ENCODE measurements at places on chromosomes 5 and 9.

GRCh38 chr5:143023411-143024096 lies 253.4 kb downstream of the ARHGAP26 start:
- no peak for DNase-seq

GRCh38 chr5:67623078-67623477 lies 426.5 kb upstream of the CD180 start:
- no peak for DNase-seq

- no peak for DNase-seq
Measured at GRCh38 chr5:98339141-98339848, 434.2 kb upstream of the RGMB start.

DNA sequence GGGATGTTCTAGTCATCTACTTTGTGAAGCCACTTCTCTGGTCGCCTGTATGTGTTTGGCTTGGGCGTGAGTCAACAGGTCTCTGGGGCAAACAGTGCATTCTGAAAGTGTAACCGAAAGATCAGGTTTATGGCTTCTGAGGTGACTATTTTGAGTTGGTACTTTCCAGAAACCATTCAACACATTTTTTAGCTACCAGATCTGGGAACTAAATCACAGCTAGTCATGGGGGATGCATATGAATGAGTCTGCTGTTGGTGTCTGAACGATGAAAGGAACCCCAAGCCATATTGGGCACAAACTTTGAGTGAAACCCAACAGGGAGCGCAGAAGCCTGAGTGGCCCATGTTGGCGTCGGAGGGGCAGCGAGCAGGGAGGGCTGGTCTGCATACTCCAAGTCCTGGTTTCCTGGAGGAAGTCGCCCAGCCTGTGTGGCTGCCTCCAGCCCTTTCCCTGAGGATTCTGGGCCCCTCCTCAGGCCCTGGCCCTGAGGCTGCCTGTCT lies 35.3 kb downstream of the UBE2QL1 start:
- DNase-seq = no peak

- no peak for DNase-seq
Measured at GRCh38 chr5:54718656-54719055, 201.1 kb downstream of the SNX18 start.

DNA sequence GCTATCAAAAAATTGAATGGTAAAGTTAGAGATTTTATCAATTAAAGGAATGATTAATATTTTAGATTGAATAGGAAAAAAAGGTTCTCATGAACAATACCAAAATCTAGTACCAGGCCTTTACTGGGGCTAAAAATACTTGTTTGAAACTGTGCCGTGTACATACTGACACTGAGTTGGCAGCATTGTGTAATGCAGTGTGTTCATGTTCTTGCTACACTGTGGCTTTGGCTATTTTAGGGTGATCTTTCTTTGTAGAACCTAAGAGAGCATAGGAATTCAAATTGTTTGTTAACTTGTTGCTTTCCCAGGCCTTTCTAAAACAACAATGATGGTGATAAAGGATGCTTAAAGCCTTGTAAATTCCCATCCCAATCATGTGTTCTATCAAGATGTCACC lies 80.9 kb downstream of the KIF4B start:
- no peak for DNase-seq

DNA sequence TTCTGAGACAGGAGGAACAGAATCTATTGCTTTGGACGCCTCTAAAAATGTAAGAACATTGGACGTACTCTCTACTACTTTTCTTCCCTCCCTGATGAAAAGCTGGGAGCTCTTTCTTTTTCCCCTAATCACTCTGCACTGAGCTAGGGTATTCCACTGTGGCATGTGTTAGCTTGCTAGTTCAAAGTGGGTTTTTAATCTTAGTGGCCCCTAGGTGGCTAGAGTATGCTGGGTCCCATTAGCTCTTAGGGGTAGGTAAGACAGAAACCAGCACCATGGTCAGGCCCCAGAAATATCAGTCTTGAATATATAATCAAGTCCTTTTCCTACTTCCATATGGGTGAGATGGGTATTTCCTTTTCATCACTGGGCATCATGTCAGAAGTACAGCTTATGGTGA lies 945.2 kb upstream of the PTPRD start:
- DNase-seq = no peak

GRCh38 chr9:4415281-4415680 lies 75.0 kb upstream of the SLC1A1 start:
- DNase-seq = no peak

DNA sequence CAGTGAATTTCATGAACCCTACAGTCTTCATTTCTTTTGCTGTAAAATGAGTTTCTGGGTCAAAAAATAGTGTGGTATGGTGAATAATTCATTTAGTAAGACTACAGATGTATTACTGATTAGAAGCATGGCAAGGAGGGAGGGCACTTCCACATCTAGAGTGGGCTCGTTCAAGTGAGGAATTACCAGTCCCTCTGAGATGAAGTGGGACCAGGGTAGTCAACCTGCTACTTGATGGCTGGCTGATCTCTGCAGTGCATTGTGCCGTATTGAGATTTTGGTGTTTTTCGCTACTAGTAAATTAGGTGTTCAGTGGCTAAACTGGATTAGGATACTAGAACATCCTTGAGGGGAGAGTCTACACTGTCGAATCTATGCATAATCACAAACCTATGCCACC lies 10.8 kb downstream of the CDC37L1 start:
- DNase-seq = no peak

DNA sequence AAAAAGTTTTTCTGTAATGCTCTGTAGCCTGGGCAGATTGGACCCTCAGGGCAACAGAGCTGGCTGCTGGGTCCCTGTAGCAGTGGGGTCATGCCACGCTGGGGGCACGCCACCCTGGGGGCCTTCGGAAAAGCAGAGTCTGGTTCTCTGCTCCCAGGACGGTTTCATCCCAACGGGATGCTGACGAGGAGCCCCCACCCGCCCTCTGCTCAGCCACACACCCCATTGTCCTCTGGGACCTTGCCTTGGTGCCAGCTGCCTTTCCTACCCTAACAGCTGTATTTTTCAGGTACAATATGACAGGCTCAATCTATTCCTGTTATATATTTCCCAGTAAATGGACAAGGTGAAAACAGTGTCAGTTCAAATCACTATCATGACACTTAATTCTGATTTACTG lies 29.0 kb upstream of the MVB12B start:
- DNase-seq = no peak

- DNase-seq = no peak
Measured at GRCh38 chr5:170563824-170564567, 60.2 kb downstream of the KCNIP1 start.
